Activated CD4-positive, alpha-beta memory T cell treated with anti-CD3 and anti-CD28 coated beads, Interleukin-2, amount 10 ng/mL, durations not matched to agents 7 days and 5 days (primary cell): ENCODE measurements at places on chromosomes 4 and X.

GRCh38 chrX:153476666-153477363, 6.4 kb upstream of the HAUS7 start:
- DNase-seq: no peak

GRCh38 chr4:106058921-106059320, 163.7 kb downstream of the NPNT start:
- DNase-seq: no peak

DNA sequence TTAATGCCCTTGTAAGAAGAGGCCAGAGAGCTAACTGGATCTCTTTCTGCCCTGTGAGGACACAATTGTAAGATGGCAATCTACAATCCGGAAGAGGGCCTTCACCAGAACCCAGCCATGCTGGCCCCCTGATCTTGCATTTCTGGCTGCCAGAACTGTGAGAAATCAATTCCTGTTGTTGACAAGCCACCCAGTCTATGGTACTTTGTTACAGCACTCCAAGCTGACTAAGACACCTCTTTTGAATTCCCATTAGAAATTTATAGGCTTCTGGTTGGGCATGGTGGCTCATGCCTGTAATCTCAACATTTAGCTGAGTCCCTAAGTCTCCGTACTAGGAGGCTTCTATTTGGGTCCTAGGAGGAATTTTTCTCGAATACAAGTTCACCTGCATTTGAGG, 48.8 kb upstream of the RELL1 start:
- no peak for DNase-seq

GRCh38 chr4:87075876-87076275, 141.1 kb downstream of the AFF1 start:
- no peak for DNase-seq

DNA sequence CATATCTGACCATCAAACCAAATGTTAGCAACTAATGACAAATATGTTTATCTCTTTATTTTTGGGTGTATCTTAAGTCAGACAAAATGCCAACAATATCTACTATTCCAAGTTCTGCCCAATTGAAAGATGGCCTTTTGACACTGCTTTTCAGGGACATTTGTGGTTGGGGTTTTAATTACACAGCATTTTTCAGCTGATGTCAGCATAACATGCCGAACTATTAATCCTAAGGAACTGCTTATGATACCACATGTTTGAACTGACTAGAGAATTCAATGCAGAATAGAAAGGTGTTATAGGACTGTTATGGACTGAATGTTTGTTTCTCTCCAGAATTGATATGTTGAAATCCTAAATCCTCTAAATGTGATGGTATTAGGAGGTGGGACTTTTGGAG, 445.1 kb downstream of the TMA16 start:
- DNase-seq: no peak

- no peak for DNase-seq
Observed at GRCh38 chrX:51608766-51609165, 9.9 kb downstream of the CENPVL3 start.

- DNase-seq: no peak
Observed at GRCh38 chr4:26858947-26859401, 1.7 kb upstream of the STIM2 start.
